Left hindlimb (tissue), 1 donor: ENCODE measurements at places on chromosomes 16 and 17.

DNA sequence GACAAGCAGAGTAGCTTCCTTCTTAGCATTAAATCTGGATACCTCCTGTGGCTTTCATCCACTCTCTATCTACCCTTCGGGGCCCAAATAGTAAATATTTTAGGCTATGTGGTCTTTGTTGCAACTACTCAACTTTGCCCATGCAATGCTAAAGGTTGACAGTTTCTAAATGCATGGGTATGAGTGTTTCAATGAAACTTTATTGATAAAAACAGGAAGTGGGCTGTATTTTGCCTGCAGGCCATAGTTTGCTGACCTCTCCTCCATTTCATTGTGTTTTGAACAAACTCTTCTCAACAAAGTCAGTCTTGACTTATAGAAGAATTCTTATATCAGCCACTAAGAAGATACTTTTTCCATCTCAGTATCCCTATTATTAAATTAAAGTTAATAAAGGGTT, 34.1 kb downstream of the ACSM2A start:
- no peak for DNase-seq

GRCh38 chr16:66131895-66132294, 234.6 kb upstream of the CDH5 start:
- DNase-seq, result no peak

DNA sequence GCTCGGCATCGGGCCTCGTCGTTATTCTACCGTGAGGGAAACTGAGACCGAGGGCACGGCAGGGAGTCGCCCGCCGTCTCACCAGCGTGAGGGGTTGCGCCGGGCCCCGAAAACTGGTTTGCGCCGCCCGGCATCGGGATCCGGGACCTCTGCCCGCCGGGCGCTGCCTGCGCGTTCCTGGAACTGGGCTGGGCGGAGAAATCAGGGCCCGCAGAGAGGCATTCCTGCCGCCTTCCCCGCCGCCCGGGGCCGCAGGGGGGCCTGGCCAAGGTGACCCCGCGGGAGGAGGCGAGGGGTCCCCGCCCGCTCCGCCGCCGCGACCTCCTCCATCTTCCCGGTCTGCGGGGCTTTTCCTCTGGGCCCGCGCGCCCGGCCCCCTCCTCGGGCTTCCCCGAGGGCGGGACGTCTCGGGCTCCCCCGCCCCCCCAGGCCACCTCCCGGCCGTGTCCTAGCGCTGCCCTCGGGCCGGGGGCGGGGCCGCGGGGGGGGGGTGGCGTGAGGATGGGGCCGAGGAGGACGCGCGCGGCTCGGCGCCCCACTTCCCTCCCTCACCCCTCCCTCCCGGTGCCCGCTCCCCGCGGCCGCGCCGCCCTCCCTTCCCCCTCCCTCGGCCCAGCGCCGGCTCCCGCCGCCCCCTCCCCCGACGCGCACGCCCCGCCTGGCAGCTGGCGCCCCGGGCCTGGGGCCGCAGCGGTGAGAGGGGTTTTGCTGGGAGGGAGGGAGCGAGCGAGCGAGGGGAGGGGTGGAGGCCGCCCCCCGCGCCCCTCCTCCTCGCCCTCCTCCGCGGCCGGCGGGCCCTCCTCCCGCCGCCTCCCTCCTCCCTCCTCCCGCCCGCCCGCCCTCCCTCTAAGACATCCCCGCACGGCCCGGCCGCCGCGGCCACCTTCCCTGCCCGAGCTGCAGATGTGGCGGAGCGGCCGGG, at the start of gene GLIS2:
Gene GLIS2 (plus strand): TSS at position 882 of the 922 bp plus-strand sequence. CDS start 16,214 bp downstream, outside the sequence.
- DNase-seq, result peak; percentile 94

DNA sequence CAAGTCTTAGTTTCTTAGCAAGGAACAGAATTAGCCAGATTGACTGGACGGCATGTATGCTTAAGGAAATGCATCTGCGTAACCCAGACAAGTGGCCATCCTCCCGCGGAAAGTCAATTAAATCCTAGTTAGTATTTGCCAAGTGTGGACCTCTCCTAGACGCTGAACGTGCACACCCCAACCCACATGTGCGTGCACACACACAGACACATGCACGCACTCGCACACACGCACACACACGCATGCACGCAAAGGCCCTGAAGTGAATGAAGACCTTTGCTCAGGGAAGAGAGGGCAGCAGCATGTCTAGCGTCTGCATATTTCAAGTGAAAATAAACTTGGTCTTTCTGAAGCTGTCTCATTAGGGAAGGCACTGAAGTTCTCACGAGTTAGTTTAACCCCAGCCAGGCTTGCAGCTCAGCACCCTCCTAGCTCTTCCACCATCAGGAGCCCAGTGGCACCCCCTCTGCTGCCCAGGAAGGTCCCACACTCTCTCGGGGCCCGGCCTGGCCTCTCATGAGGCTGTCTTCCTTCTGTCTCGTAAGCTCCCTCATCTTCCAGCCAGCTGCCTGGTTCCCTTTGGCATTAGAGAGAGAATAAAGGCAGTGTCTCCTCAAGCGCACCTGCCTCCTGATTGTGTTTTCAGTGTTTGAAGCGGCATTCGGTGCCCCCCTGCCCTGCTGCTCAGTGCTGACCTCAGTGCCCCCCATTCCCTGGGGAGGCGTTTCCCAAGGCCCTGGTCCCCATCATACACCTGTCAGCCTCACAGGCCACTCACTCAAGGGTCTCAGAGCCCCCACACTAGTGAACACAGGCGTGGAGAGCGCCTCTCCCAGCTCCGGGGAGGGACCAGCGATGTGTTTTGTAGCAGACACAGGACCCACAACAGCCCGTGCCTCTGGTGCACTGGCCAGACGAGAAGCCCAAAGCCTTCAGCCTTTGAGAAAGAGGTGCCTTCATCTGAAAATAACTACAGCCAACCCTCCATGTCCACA, 52.2 kb upstream of the CHMP6 start:
- DNase-seq, result peak; percentile 25

DNA sequence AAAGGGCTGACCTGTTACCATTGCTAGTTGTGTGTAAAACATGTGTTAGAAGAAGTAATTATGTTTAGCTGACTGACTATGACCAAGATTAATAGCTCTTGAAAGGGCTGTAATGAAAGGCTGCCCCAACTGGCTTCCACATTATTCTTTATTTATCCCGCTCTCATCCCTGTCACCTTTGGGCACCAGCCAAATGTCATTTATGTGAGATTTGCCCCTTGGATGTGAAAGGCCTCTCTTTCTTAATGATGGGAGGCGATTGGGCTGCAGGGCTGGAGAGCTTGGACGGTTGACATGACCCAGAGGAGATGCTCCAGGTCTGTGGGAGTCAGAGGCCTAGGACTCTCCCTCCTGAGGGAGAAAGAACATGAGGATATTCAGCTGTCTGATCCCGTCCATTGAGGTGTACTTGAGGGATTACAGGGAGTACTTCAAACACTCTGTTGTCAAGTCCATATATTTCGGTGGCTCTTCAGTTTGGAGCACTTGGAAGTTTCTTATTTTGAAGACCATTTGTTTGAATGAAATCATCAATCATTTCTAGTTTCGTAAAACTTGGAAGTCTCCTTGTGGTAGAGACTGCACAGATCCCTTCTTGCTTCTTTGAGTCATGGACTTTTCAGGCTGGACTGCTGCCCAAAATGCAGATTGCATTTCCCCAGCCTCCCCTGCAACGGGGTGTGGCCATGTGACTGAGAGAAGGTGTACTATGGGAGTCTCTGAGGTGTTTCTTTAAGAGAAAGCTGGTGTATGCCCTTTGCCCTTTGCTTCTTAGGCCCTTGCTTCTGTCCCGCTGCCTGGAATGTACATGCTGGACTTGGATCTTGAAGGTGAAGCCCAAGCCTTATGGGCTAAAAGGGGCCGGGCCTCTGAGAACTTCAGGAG, 51.3 kb downstream of the FTO start:
- no peak for DNase-seq

- peak; percentile 92 for DNase-seq
These were observed at the start of gene PPP4C for GRCh38 chr16:30075503-30076275. Gene PPP4C (plus strand): TSS chr16:30075994. CDS start chr16:30076378, 384 bp downstream.

DNA sequence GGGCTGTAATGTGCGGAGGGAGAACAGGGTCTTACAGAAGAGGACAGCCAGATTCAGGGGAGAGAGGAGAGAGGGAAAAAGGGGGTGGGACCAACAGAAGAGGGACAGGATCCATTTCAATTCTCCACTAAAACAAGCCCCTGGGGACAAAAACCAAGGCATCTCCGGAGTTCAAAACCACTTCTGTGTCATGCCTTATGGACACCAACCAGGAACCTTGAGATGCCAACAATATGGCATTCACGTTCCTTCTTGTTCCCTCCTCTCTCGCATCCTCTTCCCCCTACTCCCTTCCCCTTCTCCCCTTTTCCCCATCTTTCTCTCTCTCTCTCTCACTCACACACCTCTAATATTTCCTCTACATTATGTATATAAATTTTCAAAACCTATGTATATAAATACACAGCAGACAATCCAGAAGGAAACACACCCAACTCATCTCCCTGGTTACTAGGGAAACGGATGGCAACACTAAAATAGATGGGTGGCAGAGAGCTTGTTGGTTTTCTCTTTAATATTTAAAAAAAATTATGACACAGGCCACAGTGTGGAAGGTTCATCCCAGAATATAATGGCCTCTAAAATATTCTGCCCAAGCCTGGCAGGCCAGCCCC, 123.1 kb downstream of the SLC39A11 start:
- no peak for DNase-seq

DNA sequence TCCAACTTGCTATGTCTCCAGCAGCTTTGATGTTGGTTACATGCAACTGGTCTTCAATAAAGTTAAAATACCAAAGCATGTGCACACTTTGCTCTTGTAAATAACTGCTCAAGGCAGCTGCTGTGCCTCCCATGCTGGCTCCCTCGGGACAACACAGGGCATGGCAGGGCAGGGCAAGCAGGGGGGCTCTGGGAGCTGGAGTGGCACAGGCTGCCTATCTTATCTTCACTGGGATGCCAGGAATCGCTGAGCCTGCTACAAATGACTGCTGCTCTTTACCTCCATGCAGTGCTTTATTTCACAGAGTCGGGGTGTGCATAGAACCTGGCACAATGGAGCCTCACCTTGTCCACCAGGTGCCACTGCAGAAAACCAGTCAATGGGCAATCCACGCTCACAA, 21.8 kb downstream of the PEMT start:
- DNase-seq, result no peak

GRCh38 chr17:45052052-45052772, 780 bp upstream of the DCAKD start:
- no peak for DNase-seq

GRCh38 chr17:5536866-5537650, 47.3 kb downstream of the NLRP1 start:
- peak; percentile 51 for DNase-seq

GRCh38 chr16:4477966-4478365, 1.8 kb downstream of the HMOX2 start:
- DNase-seq, result no peak

GRCh38 chr16:83804366-83804765, 3.4 kb upstream of the HSBP1 start:
- DNase-seq, result no peak

DNA sequence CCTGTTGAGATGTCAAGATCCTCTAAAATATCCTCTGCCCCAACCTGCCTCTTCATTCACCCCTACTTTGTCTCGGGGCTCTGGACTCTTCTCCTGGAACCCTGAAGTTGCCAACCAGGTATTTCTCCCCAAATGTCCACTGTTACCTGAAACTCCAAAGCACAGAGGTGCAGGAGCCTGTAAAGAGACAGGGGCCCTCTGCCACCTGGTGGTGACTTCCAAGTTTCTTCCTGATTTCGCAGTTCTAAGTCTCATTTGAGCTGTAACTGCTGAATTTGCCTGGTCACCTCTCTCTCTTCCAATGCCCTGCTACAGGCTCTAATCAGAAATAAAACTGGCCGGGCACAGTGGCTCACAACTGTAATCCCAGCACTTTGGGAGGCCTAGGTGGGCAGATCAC, 77.1 kb upstream of the RCVRN start:
- DNase-seq, result peak; percentile 31

DNA sequence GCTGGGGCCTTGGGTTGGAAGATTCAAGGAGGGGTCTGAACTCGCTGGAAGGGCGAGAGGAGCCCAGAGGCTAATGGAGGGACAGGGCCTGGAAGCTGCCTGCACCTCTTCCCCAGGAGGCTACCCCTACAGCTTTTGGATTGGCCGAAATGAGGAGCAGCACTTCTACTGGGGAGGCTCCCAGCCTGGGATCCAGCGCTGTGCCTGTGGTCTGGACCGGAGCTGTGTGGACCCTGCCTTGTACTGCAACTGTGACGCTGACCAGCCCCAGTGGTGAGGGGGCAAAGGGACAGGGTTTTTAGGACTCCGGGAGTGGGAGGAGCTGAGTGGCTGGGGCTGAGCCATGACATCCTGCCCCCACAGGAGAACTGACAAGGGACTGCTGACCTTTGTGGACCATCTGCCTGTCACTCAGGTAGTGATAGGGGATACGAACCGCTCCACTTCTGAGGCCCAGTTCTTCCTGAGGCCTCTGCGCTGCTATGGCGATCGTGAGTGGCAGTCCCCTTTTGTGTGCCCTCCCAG, 8.8 kb downstream of the CNTNAP1 start:
- DNase-seq, result no peak

GRCh38 chr16:68969338-68969737, 126.0 kb downstream of the TANGO6 start:
- DNase-seq, result no peak

- no peak for DNase-seq
These were observed 1470.1 kb upstream of the GOT2 start for GRCh38 chr16:60204181-60204580.

- no peak for DNase-seq
These were observed 702.8 kb downstream of the KCNJ2 start for GRCh38 chr17:70872103-70872502.

DNA sequence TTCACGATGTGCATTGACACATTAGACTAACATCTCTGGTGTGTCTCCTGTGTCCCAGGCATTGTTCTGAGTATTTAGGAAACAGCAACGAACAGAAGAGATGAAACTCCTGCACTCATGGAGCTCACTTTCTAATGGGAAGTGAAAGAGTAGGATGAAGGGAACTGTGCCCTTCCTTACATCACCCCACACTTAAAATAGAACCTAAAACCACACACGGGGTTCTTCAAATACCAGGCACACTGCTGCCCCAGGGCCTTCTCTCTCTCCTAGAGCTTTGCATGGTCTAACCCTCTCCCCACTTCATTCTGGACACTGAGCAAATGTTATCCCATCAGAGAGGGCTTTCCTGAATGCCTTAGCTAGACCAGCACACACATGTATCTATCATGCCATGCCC, 33.7 kb downstream of the TRIM25 start:
- no peak for DNase-seq

DNA sequence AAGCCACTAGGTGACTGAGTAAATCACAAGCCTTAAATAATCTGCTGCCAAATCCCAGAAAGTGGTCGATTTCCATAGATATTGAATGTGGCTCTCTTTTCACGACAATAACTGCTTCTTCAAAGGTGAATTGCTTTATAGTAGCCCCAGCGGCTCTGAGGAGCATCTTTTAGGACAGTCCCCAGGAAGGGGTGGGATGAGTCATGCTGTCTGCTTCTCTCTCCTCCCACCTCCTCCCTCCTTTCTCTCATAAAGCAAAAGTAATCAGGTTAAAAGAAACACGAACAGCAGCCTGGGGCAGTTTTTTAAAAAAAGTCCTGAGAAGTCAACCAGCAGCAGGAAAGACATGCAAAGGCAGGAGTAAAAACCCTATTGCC, 1.8 kb downstream of the KIAA0513 start:
- DNase-seq, result no peak
